Fibroblast of gingiva (primary cell): ENCODE measurements at places on chromosomes 1 and 21.

DNA sequence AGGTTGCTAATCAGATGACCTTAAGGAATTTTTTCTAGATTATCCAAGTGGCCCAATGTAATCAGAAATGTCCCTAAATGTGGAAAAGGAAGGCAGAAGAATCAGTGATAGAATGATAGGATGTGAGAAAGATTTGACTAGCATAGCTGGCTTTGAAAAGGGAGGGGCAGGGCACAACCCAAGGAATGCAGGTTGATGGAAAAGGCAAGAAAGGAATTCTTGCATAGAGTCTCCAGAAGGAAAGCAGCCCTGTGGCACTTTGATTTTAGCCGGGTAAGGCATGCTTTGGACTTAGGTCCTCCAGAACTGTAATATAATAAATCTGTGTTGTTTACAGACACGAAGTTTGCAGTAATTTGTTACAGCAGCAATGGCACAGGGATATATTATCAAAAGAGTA, 375.7 kb upstream of the B3GALT2 start:
- DNase-seq, result no peak

GRCh38 chr1:119873135-119874015, 22.9 kb downstream of the ADAM30 start:
- peak; percentile 64 for DNase-seq

DNA sequence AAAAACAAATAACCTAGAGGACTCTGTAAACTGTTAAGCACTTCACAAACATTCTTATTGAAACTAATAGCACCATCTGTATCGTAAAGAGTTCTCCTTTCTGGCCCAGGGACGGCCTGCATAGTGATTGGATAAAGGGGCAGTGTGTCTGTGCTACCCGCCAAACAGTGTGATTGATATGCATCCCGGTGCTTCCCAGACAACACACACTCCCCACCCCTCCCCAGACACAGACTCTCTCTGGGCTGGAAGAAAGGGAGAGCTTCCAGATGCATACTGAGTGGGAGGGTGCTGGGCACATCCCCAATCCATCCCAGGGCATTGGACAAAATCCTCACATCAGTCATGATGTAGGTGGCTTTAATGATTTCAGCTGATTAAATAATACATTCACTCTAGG, 3.7 kb downstream of the HSD11B1 start:
- DNase-seq, result no peak

DNA sequence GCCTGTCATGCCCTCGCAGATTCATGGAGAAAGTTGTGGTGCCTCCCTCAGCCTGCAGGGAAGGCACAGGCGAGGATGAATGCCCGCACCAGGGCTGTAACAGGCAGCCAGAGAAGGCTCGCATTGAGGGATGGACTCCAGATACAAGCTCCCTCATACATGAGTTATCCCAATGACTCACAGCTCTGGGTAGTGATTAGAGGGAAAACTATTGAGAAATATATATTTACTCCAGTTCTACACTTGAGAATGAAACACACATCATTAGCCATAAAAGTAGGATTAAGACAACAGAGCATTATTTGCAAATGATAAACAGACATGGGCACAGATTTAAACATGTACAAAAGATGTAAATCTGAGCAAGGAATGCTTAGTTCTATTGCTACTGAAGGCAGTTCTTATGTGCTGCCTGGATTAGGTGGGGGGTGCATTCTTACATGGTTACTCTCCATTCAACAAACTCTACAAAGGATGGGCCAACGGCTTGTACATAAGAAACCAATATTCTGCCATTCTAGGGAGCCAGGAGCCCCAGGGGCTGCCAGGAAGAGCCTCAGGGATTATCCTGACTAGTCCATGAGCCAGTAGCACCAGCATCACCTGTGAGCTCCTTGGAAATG, 97.9 kb downstream of the CSMD2 start:
- no peak for DNase-seq

GRCh38 chr1:207321790-207322645, 540 bp downstream of the CD55 start:
- DNase-seq, result peak; percentile 13

DNA sequence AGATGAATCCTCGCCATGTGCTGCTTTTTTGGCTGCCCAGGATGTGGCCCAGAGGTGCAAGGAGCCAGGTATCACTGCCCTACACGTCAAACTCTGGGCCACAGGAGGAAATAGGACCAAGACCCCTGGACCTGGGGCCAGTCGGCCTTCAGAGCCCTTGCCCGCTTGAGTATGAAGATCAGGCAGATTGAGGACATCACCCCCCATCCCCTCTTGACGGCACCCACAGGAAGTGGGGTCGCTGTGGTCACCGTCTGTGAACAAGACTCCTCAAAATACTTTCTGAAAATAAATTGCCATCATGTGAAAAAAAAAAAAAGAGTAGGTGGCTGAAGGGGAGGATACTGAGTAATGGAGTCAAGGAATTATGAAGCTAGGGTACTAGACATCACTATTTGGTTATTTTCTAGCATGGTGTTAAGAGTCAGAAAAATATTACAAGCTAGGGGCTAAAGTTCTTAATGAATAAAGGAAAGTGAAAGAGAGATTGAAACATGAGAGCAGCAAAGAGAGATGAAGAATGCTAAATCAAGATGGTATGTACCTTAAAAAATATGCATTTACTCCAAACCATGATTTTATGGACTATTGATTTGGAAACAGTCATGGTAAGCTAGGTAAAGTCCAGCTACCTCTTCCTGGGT, 84.9 kb downstream of the CLEC20A start:
- no peak for DNase-seq

DNA sequence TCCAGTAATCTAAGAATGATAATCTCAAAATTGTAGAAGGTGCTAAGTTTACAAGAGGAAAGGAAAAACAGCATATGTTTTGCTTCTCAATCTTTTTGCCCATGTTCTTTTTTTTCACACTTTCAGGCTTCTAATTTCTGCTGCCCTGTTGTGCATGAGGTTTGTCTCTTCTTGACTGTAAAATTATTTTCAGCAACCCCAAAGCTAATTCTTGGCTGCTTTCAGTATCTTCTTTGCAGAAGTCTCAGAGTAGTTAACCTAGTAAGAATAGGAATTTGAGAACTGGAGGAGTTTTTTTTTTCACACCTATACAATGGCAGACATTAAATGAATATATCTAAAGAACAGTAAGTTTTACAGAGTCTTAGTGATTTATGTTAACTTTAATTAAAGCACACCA, 26.4 kb downstream of the DENND2D start:
- no peak for DNase-seq

GRCh38 chr1:63721531-63722189, 52.2 kb upstream of the ROR1 start:
- no peak for DNase-seq

DNA sequence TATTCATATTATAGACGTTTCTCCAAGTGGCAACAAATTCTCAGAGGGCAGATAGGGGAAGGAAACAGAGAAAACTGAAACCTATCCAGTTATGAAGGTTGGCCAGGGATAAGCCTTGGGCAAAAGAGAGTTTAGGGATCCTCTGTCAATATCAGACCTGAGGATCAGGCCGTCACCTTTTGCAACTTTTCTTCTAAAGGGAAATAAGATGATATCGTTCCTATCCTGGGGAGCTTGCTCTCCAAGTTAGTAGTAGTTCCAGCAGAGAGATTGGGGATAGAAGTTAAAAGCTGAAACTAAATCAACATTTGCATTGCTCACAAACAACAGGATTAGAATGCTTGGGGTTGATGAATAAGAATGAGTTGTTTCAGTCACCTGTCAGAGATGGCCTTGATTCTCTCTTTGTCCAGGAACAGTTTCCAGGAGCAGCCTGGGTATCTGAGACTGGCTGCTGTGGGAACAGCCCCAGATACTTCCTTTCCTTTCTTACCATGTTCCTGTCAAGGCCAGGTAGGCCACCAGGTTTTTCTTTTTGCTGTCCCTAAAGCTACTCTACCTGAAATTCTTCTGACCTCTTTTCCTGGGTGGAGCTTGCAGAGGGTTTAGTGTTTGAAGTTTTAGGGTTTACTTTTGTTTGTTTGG, 2.5 kb downstream of the RIIAD1 start:
- no peak for DNase-seq

- no peak for DNase-seq
Observed at GRCh38 chr1:161335796-161336195, 21.6 kb downstream of the SDHC start.

GRCh38 chr1:167628741-167629515, 1.1 kb upstream of the RCSD1 start:
- no peak for DNase-seq

GRCh38 chr21:35394634-35395369, 345.7 kb upstream of the RUNX1 start:
- no peak for DNase-seq

DNA sequence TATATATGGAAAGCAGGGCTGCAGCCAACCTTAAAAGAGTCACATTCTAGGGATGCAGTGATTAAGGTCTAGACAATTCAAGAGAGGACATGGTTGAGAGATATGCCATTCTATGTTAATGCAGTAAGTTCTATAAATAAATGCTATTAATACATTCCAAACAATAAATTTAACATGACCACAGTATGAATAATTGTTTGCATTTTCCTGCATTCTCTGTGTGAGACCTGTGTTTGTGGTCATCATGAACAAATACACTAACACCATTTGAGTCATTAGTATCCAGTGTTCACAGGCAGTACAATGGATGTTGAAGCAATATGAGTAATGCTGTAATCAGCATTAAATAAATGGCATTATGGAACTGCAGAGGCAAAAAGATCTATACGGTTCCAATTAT, 5.5 kb upstream of the ZRANB2 start:
- DNase-seq, result no peak

GRCh38 chr1:227885648-227886502, 61.9 kb downstream of the WNT9A start:
- DNase-seq, result no peak

- DNase-seq, result peak; percentile 5
Observed at GRCh38 chr1:75233302-75233929, 99.2 kb downstream of the LHX8 start.

DNA sequence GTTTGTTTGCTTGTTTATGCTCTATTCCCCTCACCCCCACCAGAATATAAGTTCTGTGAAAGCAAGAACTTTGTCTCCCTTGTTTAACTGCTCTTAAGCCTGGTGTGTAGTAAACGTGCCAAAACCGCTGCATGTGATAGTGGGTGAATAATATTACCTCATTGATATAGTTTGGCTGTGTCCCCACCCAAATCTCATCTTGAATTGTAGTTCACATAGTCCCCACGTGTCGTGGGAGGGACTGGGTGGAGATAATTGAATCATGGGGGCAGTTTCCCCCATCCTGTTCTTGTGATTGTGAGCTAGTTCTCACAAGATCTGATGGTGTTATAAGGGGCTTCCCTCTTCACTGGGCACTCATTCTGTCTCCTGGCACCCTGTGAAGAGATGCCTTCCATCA, 7.6 kb downstream of the LRRC8B start:
- no peak for DNase-seq

DNA sequence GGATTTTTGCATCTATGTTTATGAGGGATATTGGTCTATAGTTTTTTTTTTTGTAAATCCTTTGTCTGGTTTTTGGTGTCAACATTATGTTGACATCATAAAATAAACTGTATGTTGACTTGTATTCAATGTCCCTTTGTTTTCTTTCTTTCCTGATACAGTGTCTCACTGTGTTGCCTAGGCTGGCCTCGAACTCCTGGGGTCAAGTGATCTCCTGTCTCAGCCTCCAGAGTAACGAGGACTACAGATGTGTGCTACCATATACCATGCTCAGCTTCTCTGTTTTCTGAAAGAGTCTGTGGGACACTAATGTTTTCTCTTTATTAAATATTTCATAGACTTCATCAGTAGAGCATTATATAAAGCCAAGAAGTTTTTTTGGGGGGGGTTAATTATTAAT, 18.3 kb downstream of the MAN1C1 start:
- DNase-seq, result no peak

DNA sequence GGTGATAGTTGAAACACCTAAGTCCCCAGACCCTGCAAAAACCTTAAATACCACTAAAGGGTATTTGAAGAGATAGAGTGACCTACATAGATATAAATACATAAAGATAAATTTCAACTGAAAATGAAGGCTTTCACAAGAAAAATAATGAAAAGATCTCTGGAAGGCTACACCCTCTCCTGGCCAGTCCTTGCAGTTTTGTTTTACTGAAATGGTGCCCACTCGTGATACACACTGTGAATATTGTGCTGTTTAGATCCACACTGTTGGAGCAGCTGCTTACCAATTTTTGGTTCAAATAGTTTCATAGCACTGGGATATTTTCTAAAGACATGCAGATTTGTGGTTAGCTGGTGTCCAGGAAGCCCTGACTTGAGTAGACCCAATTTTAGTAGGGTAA, 31.5 kb upstream of the RNF187 start:
- no peak for DNase-seq

DNA sequence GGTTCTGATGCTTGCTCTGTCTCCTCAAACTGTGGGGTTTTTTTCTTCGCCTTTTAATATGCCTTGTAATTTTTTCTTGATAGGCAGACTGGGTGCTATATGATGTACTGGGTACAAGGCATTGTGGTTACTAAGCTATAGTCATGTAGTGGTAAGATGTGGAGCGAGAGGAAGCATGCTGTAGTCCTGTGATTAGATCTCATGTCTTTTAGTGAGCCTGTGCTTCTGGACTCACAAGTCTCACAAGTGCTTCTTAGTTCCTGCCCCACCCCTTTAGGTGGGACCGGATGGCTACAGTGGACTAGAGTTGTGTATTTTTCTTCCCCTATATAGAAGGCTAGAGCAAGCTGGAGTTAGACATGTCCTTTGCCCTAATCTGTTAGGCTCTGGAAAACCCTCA, 178.7 kb downstream of the DNM3 start:
- DNase-seq, result no peak

- DNase-seq, result peak; percentile 81
Observed at GRCh38 chr1:235972311-235972689, 92.6 kb downstream of the NID1 start.

DNA sequence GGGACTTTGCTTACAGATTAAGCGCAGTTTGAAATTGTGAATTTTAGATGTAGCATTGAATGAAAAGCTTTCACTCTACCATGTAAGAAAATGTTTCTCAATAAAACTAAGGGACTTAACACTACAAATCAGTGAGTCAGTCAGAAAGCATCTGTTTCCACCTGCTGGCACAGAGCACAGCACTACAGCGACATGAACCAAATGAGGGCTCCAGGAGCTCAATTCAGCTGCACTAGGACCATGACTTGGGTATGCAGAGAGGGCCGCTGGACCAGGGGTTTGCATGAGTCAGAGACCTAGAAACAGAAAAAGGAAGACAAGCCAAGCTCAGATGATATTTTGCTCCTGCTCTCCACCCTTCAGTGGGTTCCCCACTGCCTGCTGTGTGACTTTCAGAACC, 5.2 kb downstream of the SUSD4 start:
- DNase-seq, result no peak

DNA sequence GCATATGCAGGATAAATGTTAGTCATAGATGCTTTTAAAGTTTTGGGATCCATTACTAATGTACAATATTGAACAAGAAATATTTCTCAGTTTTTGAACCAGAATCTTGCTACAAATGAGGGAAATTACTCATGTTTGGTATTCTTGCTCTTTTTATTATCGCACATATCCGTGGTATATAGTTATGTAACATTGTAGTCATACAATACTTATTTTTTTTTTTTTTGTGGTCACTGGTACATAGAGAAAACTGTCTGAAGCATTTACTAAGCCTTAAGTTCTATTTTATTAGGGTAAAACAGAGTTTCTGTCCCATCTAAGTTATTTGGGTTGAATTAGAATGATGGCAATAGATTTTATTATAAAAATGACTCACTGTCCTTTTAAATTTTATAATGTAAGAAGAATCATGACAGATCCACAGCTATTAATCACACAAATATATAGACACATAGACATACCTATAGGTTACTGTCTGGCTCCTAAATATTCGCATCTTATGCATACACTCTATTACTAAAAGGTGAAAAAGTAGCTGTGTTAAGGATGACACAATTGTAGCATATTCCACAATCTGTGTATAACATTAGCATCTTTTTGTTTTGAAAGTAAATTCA, 18.0 kb upstream of the PRKAA2 start:
- DNase-seq, result no peak
